ENCODE measurements at places on chromosomes 1 and 21.

DNA sequence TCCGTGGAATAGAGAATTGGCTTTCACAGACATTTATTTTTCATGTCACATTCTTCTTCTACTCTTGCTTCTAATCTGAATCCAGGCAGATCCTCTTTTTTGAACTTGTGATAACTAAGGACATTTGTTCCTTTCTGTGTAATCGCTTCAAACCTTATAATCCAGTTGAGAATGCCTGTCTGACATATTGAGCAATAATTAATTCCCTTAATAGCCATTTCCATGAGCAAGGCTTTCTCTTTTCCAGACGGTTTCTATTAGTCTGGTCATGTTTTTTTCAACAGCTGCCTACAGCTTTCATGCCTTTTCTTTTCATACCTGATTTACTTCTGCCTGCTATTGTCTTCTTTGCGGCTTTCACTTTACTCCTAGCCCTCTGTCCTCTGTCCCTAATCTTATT lies 163.4 kb downstream of the CYYR1 start:
- no peak for DNase-seq

DNA sequence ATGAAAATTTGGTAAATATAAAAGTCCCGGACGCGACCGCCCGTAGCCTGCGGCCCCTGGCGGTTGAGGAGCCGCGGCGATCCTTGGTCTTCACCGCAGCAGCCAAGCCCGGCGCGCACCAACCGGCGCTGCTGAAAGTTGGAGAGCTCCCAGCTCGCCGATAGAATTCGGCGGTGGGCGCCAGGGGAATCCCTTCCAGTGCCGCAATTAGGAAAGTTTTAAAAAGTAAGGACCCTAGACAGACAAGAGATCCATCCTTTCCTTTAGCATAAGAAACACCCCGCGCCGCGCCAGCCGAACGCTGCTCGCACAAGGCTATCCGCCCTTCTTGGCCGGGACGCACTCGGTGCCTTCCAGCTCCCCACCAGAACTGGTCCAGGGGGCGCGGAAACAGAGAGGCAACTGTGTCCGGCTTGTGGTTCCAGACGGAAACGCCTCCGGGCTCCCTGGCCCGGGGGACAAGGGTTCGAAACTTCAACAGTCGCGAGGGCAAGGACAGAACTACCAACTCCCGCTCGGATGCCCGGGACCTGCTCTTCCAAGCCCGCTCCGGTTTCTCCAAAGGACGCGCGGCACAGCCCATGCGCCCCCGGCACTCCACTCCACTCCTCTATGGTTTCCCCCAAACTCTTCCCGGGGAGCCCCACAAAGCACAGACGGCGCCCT lies 1.7 kb downstream of the FAM78B start:
- no peak for DNase-seq

DNA sequence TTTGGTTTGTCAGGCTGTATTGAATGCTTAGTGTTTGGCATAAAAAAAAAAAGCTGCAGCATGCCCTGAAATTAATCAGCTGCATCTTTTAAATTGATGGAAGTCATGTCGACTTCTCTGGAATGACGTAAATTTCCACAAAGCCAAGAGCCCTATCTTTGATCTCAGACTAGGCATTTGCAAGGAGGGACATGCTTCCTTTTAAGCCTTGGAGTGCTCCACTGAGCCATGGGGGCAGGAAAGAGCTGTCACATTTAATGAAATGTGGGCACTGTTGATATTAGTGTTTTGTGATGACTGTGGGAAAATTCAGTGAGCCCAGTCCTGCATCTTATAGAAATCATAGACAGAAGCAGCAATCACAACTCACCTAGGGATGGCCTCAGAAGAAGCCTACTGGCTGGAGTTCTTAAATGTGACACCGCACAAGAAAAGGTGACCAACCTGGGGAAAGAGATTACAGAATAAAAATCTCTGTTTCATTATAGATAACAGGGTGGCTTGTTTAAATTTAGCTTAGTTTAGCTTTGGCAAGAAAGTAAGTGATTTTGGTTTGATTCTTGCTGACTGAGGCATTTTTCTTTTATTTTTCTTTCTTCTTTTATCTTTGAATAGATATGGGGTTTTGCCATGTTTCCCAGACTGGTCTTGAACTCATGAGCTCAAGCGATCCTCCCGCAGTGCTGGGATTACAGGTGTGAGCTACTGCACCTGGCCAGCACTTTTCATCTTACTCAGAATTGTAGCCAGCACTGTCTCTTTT lies 188.2 kb downstream of the HHAT start:
- DNase-seq: no peak

DNA sequence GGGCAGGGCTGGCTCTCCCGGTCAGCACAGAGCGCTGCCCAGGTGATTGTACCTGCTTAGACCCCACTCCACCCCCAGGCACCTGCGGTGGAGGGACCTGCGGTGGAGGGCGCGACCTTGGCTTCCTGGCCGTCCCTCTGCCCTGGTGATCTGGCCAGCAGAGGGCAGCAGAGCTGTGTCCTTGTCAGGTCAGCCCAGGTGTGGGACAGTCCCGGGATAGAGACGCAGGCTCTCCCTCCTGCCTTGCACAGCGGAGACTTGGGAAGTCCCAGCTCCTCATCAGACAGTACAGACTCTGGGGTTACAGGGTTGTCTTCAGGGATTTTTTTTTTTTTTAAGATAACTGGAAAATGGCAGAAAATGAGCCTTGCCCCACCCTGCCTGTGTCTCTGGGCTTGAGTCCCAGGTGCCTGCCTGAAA lies 10.0 kb downstream of the SLX9 start:
- DNase-seq: peak; percentile 76

DNA sequence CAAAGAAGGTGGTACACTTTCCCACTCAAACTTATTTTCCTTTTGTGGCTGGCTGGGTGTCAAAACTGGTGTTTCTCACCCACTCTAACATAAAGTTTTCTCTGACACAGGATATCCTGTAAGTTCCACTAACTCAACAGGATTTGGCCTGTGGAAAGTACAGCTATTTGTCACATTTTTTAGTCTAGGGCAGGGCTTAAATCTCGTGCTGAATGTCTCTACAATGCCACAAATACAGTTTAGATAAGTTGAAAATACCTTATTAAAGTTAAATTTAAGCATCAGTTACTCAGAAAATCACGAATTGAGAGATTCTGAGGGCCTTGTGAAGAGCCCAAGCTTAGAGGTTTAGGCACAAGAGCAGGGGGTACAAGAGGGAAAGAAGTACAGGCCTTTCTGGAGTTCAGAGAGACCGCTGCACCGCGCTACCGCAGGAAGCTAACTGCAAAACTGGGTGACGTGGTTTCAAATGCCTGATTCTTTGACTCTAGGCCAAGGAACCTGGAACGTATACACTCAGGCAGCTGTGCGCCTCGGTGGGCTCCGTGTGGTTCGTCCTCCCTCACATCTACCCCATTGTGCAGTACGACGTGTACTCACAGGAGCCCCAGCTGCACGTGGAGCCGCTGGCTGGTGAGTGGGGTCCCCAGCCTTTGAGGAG lies 23.4 kb upstream of the PWP2 start:
- no peak for DNase-seq

- no peak for DNase-seq
Measured at GRCh38 chr1:22174446-22175220, 31.7 kb upstream of the WNT4 start.

- DNase-seq: no peak
Measured at GRCh38 chr1:201933840-201934430, 12.4 kb downstream of the LMOD1 start.

DNA sequence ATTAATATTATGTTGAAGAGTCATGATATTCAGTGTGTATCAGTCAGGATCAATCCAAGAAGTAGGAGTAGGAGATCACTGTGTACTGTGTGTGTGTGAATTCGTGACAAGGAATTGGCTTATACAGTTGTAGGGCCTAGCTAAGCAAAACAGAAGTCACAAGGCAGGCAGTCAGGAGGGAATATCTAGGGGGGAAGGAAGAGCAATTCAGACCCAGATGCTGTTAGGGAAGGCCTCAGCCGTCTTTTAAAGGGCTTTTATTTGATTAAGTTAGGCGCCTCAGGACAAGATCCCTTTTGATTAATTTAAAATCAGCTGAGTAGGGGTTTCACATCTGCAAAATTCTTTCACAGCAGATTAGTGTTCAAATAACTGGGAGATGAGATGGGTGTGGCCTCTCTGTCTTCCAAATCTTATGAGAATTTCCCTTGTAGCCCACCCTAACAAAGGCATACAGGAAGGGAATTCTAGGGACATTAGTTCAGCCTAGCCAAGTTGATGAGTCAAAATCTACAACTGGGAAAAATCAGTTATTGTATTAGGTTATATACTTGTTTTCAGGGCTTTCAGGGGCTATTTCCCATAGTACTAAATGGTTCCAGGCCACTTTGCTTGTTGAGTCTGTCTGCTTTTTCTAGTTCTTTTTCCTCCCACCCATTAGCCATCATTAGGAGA lies 47.4 kb downstream of the ALG6 start:
- DNase-seq: no peak

DNA sequence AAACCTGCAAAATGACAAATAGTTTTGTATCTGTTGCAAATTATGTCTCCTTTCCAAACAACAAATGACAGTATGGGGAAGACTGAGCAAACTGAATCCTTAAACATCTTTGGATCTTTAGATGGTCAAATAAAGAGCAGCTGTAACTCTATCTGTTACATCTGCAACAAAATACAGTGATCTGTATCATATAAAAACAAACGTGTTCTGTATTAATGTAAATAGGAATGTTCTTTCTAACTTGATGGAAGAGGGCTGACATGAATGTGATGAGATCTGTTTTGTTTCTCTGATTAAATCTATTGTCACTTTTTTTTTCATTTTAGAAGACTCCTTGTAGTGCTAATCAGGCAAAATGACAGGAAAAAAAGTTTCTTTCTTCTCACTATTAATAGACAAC lies 159.5 kb downstream of the GPATCH2 start:
- DNase-seq: no peak

GRCh38 chr1:202291961-202292712 lies 49.6 kb downstream of the UBE2T start:
- no peak for DNase-seq

DNA sequence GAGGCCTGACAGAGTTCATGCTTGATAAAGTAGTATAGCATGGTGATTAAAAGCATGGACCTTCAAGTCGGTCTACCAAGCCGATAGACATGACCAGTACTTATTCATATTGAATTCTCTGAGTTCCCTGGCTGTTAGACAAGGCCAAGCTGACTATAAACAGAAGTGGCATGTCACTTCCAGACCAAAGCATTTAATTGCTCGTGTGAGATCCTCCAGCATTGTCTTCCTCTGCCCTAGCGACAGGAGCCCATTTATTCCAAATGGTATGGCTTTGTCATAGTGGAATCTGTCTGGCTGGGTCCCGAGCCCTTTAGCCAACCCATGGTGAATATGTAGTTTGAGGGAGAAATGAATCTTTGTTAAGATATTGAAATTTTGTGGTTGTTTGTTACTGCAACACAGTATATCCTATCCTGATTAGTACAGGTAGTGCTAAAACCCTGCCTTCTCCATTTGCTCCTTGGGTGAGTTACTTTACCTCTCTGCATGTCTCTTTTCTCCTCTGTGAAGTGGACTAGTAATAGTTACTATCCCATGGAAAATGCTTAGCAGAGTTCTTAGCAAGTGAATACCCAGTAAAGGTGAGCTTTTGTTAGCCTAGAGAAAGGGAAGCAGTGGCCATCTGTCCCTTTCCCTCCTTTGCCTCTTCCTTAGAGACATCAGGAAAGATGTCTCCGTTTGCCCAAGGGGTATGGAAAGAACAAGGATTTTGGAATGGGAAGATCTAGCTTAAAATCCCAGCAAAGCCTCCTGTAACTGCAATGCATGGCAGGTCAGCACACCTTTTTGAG lies 77.6 kb upstream of the CD1D start:
- DNase-seq: no peak

GRCh38 chr1:154414606-154415005 lies 9.5 kb downstream of the IL6R start:
- no peak for DNase-seq

DNA sequence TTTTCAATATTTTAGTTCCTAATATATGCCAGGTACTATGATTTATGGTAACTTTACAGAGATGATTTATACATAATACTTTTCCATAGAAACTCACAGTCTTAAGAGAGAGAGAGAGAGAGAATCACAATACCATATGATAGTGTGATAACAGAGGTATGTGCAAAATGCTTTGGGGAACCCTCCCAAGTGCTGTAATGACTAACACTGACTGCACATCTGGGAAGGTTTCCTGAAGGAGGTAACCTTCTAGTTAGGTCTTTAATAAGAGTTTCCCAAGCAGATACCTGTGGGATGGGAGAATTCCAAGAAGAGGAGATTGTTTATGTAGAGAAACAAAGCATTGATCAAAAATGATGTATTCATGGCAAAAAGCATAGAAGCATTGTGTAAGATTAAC lies 34.6 kb upstream of the PIGC start:
- no peak for DNase-seq

DNA sequence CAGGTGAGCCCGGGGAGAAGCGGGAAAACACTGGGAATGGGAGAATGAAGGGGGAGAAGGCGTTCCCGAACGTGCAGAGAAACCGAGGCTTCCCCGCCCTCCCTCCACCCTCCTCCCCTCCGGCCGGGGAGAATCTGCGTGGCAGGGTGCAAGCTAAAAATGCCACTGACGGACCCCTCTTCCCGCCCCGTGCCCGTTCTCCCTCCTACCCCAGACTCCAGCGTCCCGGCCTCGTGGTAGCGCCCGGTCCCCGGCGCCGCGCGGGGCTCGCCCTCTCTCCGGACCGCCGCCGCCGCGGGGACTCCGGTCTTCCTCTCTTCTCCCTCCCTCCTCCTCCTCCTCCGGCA lies 81.6 kb upstream of the AK4 start:
- DNase-seq: no peak

DNA sequence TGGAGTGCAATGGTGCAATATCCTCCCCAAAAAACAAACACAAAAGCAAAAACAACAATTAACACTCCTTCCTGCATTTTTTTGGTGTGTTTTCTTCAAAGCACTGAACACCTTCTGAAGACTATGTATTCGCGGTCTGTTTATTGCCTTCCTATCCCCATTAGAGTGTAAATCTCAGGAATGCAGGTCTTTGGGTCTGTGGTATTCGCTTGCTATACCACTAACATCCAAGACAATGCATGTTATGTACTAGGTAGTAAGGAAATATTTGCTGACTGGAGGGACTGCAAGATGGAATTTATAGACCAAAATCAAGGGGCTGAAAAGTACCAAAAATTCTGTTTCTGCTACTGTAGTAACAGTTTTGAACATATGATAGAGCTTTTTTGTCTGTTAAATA lies 299.4 kb downstream of the RYR2 start:
- DNase-seq: no peak

GRCh38 chr1:238409932-238410331 lies 519.2 kb upstream of the ZP4 start:
- no peak for DNase-seq
